ENCODE measurements at places on chromosomes 1 and 21.

GRCh38 chr1:39450956-39451606, 40.4 kb upstream of the BMP8A start:
- DNase-seq = no peak

- no peak for DNase-seq
These were observed 20.6 kb downstream of the ABCD3 start for GRCh38 chr1:94438692-94439276.

- no peak for DNase-seq
These were observed 47.9 kb downstream of the DDAH1 start for GRCh38 chr1:85417017-85417416.

DNA sequence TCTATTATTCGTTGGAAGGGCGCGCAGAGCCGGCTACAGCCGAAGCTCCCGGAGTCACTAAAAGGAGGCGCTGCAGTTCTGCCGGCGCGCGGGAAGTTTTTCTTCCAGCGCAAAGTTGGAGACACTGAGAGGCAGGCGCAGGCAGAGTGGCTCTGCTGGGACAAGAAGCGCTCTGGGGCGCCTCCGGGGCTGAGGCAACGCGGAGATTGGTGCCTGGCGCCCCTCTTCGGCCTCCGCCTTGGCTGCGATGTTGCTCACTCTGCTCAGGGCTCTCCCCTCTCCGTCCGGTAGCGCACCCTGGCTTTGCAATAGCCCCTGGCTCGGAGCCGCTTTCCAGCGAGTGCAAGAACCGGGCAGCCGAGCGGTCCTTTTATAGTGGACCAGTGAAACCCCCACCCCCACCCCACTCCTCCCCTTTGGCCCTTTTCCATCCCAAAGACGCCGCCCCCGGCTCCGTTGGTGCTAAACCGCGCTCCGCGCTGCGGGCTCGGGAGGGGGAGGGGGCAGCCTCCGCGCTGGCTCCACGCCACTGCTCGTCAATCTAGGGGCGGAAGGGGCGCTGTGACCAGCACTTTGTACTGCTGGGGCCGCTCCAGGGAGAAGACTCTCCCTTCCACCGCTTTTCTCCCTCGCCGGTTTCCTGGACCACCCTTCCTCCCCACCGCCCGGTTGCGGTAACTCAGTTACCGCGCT, at the start of gene ADAMTS1:
Gene ADAMTS1, minus strand, starts transcription at position 344 of the 693 bp plus-strand sequence. CDS start 455 bp downstream, outside the sequence.
- peak; percentile 86 for DNase-seq

- no peak for DNase-seq
These were observed 13.0 kb upstream of the SERINC2 start for GRCh38 chr1:31399976-31400375.

- no peak for DNase-seq
These were observed 18.9 kb downstream of the ETV3L start for GRCh38 chr1:157080714-157081113.

DNA sequence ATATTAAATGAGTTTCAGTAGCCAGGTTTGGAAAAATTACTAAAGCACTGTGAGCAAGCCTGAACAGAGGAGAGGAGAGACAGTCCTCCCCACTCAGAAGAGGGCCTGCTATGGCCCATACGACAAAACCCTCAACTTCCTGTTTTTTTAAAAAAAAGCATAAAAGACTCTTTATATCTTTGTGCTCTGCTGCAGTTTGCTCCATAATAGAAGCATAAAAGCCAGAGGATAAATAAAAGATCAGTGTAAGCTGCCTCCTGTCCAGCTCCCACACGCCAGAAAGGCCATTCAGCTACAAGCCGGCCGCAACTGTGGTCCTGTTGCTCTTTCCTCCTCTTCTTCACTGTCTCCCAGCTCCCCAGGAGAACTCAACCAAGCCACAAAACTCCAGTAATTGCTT, 37.8 kb downstream of the NID1 start:
- peak; percentile 80 for DNase-seq

DNA sequence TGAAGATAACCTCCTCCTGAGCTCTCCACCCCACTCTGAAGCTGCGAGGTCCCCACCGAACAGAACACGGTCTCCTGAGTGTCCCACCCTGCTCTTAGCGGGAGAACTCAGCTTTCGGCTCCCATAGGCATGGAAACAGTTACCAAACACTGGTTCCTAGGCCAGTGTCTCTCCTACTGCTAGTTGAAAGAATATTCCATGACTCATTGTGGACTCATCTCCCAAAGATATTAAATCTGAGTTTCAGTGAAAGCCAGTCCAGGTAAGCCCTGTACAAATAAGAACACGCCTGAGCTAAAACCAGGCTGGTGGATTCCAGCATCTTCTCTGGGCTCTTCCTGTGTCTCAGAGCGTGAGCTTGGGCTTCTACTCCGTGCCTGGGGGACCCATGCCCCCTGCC, 107.5 kb upstream of the CLDN14 start:
- DNase-seq = no peak

DNA sequence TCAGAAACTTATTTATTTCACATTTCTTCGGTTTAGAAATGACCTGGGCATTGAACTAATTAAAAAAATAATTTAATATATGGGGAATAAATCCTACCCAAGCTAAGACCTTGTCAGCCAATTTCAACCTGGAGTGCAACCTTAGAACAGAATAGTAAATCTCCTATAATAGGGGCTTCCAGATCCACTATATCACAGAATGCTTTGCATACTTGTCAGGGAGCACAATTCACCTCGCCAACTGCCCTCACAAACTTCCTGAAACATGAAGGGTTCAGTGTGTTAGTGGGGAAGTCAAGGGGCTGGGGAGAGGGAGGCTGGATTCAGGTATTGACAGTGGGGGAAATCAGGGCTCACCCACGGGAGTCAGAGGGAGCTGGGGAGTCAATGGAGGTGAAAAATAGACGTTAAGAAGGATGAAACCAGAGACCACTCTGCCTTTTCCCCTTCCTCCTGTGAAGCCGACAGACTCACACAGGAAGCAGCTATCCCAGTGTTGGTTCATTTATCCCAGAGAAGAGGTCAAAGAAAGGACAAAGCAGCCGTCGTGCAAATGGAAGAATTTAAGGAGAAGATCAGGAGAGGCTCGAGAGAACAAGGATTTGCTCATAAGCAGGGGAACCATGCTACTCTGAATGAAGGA, 453.3 kb downstream of the NUF2 start:
- DNase-seq = no peak

DNA sequence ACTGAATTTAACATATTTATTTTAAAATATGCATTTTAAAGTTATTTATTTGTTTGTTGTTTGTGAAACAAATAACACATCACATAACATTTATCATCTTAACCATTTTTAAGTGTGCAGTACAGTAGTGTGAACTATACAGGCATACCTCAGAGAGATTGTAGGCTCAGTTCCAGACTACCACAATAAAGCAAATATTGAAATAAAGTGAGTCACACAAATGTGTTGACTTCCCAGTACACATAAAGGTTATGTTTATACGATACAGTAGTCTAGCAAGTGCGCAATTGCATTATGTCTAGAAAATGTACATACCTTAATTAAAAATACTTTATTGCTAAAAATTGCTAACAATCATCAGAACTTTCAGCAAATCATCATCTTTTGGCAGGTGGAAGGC, 739.4 kb upstream of the ADGRL4 start:
- DNase-seq = no peak

DNA sequence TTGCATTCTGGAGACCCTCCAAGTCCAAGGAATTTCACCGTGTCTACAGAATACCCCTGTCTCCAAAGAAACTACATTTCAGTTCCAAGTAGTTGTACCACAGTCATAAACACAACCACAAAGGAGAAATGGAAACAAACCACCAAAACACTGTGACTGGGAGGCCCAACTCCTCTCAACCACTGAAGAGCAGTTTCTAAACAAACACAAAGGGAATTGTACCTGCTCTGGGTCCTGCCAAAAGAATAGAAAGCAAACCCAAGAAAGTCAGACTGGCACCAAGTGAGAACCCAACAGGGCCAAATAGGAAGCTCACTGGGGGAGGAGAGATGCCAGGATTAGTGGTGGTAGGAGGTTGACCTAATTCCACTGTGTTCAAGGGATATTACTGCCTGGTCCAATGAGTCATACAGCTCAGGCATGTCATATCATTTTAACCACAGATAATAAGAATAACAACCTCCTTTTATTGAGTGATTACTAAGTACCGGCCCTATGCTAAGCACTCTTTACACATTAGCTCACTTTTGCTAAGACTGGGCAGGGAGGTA, 123.9 kb upstream of the PPP2R5A start:
- DNase-seq = no peak

DNA sequence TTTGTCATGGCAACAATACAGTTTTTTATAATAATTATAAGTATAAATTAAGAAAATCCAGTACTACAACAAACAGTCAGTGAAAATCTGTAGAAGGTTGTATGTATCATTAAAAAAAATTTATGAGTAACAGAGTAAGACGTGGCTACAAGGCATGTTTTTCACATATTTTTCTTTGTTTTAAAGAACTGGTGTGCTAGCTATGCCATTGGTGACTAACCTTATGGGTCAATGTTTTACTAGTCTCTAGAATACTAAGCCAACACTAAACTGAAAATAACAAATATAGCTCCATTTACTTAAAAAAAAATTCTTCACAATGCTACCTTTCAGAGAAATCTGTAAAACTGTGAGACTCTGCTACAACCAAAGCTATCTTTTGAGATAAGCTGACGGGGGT, 261.5 kb downstream of the ADGRL2 start:
- no peak for DNase-seq

DNA sequence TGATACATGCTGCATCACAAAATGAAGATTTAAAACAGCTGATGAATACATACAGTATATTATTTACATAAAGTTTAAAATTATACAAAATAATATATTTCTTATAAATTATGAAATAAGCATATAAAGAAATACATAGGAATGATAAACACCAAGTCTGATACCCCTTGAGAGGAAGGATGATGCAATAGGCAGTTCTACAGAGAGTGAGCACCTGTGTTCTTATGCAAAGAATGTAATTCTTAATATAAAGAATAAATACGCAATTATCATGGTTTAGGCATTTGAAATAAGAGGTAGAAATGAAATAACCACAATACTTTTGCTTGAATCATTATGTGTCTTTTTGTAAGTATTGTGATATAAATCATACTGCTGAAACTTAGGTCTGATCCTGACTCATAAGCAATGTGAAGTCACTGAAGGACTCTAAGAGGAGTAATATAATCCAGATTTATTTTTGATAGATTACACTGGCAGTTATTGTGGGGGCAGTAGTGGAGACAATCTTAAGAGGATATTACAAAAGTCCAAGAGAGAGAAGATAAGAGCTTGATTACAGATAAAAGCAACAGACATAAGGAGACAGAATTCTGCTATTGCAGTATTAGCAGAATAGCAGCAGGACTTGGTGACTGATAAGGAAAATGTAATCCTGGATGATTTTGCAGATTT, 39.0 kb downstream of the TTLL7 start:
- no peak for DNase-seq

- DNase-seq = peak; percentile 2
These were observed 73.3 kb downstream of the NVL start for GRCh38 chr1:224256640-224257039.

DNA sequence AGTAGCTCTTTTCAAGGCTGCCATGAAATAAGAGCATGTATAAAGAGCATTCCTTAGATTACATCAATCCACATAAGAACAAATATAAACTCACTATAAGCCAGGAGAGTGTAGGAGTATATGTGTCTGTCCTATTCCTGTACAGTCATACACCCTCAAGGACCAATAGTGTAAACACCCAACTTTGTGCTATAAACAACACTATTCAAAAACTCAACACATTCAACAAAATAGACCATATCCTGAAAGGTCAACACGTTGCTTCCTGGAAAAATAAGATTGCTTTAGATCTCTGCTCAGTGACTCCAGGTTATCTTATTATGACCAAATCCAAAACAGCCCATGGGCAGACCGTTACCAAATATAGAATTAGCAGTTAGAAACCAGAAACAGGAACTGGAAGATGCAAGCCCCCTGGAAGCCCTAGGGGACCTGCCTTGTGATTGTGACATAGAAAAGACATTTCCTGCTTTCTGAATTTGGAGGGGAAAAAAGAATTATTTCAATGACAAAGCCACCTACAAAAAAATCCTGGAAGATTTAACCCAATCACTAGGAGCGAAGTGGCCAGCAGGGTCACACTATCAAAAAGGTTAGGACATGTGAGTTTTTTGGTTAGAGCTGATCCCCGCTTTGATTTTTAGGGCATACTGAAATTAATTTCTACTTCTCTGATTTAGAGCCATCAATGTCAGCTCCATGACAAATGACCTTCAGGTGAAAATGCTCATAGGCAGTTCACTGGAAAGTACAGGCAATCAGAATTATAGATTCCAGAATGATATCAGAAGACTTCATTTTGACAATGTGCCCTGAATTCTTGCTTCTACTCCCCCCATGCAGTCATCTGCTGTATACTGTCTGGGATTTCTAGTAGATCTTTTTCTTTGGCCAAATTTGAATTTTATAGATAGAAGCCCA, 59.9 kb downstream of the LRRC8C start:
- DNase-seq = no peak

DNA sequence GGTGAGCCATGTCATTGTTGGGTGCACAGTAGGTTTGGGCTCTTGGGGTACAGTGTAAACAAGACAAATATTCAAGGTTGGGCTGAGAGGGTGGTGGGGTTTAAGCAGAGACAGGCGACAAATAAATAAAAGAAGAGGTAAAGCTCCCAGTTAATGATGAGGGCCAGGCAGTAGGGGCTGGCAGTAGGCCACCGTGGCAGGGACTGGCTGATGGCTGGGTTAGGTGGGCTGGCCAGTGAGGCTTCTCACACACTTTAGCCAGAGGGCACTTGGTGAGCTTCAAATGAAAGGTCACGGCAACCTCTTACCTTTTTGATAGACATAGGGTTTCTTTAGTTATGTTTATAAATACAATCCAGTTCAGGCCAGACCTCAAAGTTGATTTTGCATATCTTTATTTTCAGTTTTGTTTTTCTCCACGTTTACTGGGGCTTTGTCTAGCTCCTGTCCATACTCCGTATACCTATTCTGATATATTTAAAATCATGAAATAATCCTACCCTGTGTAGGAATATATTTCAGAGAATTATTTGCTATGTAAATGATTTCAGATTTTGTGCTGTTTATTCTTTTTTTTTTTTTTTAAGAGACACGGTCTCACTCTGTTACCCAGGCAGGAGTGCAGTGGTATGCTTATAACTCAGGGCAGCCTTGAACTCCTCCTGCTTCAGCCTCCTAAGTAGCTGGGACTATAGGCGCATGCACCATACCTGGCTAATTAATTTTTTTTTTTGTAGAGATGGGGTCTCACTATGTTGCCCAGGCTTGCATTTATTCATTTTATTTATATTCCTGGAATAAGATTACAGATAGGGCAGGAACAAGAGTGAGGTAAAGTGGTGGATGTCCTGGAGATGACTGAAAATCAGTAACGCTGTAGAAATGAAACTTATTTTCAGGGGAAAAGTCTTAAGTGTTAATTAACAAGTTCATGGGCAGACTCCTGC, 122.7 kb downstream of the RYR2 start:
- DNase-seq = no peak

- DNase-seq = no peak
These were observed 11.4 kb downstream of the NCF2 start for GRCh38 chr1:183578856-183579255.

DNA sequence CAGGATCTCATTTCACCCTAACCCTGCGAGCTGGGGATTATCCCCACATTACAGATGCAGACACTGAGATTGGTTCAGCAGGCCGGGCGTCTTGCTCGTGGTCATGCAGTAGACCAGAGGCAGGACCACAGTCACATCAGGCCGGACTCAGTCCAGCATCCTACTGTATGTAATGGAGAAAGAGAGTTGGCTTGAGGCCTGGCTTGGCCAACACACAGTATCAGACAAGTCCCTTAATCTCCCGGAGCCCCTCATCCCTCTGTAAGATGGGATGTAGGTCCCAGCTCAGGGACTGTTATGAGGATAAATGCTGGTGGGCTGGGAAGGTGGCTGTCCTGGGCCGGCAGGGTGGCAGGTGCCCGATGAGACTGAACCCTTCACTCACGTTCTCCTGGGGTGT, 66.1 kb upstream of the ACTL8 start:
- no peak for DNase-seq

Data from brain (organoid and tissue), 16 donors.